ENCODE measurements at places on chromosomes 2 and 18.

- no peak for DNase-seq
Measured at GRCh38 chr2:225971433-225971832, 571.9 kb downstream of the NYAP2 start.

DNA sequence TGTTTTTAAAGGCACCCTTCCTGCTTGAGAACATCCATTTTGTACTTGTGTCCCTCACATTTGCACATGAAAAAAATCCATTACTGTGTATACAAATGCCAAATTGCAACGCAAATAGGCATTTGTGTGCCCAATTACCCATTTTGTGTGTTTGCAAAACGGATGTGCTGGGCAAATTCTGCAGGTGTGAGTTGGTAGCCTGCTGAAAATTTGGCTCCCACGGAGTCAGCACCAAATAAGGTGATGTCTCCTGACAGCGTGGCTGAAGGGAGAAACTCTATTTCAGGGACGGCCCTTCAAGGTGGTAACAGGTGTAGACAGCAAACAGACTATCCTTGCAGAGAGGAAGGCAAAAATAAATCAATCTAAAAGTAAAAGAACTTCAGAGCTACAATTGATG, 661.1 kb downstream of the BCL11A start:
- DNase-seq: no peak

DNA sequence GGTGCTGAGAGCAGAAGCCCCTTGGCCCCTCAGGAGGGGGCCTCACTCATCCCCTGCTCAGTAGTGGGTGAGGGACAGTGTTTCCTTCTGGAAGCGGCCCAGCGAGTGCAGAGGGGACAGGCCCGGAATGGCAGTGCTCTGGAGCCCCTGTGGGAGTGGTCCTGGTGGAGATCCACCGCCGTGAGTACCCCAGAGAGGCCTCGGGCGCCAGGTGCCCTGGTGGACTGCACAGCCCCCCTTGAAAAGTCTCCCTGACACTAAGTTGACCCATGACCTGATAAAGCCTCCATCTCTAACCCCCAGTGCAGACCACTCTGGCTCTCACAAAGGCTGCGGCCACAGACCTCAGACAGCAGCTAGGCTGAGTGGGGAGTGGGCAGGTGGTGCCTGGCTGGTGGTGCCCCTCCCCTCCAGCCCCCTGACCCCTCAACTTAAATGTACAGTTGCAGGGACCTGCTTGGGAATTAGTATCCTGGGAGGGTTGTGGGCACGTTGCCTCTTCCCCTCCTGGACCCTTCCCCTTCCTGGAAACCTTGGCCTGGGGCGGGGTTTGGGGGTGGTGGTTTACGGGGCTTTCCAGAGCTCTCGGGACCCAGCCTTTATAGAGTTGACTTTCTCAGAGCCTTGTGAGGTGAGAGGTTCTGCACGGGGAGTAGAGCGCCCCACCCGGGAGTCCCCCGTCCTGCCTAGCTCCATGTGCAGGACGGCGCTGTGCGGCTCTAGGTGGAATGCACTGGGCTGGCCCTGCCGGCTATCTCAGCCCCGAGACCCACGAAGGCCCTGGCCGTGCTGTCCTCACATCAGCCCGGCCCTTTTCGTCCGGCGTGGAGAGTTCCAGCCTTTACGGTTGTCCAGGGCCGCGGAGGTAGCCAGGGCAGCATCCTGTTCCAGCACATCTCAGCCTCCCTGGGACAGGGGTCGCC, 62.7 kb downstream of the RTP5 start:
- DNase-seq: no peak

DNA sequence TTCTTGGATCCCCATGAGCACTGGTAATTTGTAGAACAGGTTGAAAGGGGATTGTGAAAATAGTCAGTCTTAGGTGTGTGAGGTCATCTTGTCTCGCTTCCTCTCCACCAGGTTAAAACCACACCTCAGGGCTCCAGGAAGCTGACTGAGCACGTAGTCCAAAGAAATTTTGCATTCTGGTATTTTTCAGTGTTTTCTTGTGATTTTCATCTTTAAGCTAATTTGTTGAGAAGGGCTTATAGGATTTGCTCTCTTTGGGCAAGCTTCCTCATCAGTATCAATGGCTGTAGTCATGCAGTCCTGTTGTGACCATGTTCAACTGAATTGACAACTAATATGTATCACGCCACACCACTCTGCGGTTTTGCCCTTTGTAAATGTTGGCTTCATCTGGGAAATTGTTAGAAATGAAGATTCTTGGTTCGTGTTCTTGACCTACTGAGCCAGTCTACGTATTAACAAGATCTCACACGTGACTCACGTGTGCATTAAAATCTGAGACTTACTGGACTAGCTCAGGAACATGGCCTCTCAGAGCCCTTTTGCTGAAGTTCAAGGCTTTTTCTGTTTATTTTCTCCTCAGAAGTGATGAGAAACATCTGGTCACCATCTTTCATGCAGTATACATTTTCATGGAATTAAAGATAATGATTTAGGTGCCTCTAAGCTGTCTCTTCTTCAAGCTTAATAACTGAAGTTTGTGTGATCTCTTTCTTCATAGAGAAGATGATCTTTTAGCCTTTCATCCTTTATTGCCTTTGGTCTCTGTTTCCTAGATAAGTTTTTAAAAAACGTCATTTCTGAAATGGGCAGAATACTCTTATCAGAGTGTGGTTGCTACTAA, 32.8 kb downstream of the FMNL2 start:
- no peak for DNase-seq

- DNase-seq: no peak
Measured at GRCh38 chr18:49285627-49286026, 174.8 kb downstream of the DYM start.

DNA sequence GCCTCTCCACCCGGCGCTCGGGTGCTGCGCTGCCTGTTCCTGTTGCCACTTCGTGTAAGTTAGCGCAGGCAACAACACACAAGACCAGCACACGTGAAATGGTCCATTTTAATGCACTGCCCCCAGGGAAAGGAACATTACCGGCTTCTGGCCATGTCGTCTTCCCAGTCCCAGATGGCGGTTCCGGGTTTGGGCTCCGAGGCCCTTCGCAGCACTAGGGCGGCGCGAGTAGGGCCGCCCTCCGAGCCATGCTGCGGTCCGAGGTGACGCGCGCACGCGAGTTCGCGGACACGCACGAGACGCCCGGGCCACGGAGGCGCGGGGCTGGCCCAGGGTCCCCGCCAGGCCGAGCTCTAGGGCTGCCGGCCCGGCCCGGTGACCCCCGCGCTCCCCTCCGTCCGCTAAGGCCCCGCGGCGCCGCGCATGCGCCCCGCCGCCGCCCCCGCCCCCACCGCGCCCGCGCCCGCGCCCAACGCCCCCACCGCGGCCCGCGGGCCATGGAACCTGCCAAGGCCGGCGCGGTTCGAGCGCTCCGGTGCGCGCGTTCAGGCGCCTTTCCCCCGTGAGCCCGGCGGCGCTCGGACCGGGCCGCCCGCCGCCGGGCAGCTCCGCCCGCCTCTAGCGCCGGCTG, 367 bp upstream of the ZNF236 start:
- DNase-seq: peak; percentile 73

DNA sequence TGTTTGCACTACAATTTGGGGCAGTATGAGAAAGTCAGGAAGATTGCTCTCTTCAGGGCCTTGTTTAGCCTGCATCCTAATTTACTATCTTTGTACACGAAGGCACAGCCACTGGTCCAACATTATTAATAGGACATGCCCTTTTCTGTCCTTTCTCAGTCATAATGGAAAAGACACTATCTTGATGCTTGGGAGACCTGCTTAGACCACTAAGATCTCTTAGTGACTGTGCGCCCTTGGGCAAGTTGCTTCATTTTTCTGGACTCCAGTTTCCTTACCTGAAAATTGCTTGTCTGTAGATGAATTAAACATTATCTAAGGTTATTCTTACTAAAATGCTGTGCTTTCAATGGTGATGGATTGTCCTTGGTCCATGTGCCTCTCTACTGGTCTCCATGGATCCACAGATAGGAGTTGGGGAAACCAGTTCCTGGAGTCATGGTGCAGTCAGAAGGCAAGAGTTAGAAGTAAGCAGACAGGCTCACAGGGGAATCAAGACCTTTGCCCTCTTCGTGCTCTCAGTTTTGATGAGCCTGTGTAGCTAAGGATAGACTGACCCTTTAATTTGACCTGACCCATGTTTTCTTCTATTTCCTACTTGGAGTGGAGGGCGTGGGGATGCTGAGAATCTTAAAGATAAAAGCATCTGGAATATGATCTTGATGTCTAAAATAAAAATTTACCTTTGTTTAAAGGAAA, 114.0 kb downstream of the RAPGEF4 start:
- DNase-seq: no peak

GRCh38 chr2:126652323-126652891, 3.6 kb upstream of the GYPC start:
- DNase-seq: no peak

GRCh38 chr2:202609381-202610145, 25.2 kb upstream of the FAM117B start:
- DNase-seq: no peak

- no peak for DNase-seq
Measured at GRCh38 chr18:35502052-35502451, 4.3 kb upstream of the INO80C start.

DNA sequence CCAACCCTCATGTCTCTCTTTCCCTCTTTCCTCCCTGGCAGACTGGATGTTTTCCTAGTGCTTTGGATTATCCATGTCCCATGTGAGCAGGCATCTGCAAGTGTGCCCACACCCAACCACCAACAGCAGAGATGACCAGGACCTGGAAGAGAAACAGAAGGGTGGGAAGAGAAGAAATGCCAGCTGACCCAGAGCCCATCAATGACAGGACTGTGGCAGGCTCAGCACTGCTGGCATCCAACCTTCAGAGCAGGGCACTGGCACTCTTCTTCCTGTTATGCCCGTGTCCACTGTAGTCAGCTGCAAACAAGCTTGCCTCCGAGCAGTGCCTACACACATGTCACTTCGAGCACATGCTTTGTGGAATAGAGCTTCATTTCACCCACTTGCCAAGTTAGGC, 121.1 kb downstream of the TANC1 start:
- no peak for DNase-seq

- no peak for DNase-seq
Measured at GRCh38 chr2:48282161-48282680, 247.7 kb upstream of the STON1 start.

DNA sequence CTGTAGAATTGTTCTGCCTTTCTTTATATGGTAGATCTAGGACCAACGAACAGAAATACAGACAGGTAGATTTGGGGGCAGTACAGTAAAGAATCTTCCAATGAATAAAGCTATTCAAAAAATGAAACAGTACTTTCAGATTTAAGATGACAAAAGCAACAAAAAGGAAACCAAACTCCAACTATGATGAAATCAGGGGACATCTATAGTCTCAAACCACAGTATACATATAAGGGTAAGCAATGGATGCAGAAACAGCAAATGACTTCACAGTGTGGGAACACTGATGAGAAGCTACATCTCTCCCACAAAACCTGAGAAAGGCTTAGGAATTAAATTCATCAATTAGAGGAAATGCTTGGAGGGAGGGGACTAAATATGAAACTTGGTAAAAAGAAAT, 202.5 kb downstream of the CTNNA2 start:
- no peak for DNase-seq

DNA sequence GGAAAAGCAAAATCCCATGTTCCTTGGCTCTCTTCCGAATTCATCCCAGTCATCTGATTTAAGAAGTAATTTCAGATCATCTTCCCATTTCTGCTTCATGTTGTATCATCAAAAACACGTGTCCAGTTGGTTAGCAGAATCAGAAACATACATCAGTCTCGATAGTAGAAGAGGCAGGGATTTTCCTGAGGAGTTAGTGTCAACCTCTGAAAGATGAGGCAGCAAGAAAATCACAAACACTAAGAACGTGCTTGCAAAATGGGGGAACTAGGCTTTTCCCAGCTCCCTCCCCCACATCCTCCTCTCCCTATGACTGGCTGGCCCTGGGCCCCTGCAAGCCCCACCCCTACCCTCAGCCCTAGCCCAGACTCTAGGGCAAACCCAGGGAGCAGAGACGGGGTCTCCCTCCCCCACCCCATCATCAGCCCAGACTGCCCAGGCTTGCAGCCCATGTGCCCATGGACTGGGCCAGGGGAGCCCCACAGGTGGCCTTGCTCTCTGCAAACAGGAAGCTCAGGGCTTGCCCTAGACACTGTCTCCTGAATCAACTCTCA, 161.0 kb upstream of the ID2 start:
- no peak for DNase-seq

GRCh38 chr2:149002378-149002890, 36.1 kb upstream of the LYPD6B start:
- DNase-seq: no peak

- no peak for DNase-seq
Measured at GRCh38 chr2:23028106-23028505, 356.9 kb upstream of the KLHL29 start.

- peak; percentile 43 for DNase-seq
Measured at GRCh38 chr18:49786019-49786720, 27.2 kb downstream of the ACAA2 start.

DNA sequence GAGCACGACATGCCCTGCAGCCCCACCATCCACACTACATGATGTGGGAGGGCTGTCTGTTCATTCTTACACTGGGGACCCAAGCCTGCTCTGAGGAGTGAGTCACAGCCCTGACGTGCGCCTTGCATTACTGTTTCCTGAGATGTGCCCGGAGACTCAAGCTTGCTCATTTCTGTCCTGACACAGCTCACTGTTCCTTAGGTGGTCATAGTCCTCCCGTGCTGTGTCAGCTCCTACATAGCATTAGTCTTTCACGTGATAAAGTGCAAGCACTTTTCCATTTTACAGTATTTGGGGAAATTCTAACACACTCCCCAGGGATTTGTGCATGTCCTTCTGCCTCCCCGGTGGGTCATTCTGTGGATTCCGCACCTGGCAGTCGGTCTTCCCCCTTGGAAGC, 46.2 kb upstream of the TRIM43B start:
- no peak for DNase-seq

GRCh38 chr2:159712143-159712928, at the start of gene MARCHF7:
Gene MARCHF7 (plus strand): TSS chr2:159712506. CDS start chr2:159729023, 16,517 bp downstream.
- peak; percentile 97 for DNase-seq

GRCh38 chr2:120745420-120746111, 9.9 kb downstream of the GLI2 start:
- DNase-seq: no peak

- no peak for DNase-seq
Measured at GRCh38 chr2:155412598-155412997, 714.1 kb downstream of the KCNJ3 start.

GRCh38 chr18:56651771-56652092, 573 bp downstream of the WDR7 start:
- DNase-seq: peak; percentile 8

DNA sequence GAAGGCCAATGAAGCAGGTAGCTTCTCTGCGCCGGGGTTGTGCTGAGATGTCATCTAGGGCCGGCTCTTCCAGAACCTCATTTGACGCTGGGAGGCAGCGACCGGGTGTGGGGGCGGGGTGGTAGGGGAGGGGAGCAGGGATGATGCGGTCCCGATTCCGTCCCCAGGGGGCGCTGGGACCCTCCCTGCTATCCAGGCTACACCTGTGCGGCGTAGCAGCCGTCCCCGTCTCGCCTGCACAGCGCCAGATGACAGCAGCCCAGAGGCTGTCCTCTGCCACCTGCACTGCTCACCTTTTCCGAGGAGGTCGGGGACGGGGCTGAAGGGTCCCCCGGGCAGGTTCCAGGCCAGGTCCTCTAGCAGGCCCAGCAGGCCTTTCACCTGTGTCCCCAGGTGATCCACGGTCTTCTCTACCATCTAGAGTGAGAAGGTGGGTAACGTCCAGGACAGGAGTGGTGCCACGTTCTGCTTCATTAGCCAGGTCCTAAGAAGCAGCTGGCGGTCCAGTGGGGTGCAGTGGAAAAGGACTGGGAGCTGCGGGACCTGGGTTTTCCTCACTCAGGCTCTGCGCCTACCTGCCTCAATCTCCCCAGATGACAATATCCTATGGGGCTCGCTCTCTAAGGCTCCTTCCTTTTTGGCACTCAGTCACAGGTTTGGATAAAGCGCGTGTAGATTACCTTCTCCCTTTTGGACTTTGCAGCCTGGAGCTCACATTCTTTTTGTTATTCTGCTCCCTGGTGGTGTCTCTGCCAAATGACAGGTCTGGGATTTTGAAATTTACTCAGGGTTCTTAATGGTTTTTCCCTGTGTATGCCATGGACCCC, 56.0 kb upstream of the RAB6C start:
- peak; percentile 4 for DNase-seq
